ENCODE measurements at places on chromosomes 1 and 21.

- no peak for DNase-seq
Measured at GRCh38 chr1:183239793-183240525, 53.9 kb downstream of the LAMC2 start.

GRCh38 chr1:235942625-235942934 is 75.9 kb upstream of the LYST start:
- DNase-seq = no peak

DNA sequence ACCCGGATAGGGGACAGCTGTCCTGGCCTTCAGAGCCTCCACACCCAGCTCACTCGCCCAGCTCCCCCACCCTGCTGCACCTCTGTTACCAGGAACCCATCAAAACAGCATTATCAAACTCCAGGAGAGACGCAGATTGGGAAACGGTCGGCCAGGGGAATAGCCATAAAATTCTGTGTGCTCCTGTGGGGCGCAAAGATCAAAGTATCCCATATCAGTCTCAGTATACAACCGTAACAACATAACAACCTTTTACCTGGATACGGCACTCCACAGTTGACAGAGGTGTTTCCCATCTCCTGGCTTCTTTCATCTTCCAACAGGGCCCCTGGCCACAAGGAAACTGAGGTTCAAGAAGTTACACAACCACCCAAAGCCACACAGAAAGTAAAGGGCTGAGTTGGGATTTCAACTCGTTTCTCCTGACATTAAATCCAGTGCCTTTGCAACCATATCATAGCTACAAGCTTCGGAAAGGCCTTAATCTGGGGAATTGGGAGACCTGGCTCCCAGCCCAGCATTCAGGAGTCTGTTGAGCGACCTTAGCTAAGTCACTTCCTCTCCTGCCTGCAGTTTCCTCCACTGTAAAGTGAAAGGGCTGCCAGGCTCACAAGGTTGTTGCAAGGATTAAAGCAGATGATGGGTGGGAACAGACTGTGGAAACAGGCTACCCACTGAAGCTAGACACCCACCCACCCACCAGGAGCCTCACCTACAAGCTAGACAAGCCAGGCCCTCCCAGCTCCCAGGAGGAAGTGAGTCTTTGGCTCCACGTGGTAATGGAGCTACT is 8.1 kb upstream of the EPHB2 start:
- DNase-seq = no peak

GRCh38 chr1:36284517-36284916 is 21.7 kb upstream of the SH3D21 start:
- no peak for DNase-seq

DNA sequence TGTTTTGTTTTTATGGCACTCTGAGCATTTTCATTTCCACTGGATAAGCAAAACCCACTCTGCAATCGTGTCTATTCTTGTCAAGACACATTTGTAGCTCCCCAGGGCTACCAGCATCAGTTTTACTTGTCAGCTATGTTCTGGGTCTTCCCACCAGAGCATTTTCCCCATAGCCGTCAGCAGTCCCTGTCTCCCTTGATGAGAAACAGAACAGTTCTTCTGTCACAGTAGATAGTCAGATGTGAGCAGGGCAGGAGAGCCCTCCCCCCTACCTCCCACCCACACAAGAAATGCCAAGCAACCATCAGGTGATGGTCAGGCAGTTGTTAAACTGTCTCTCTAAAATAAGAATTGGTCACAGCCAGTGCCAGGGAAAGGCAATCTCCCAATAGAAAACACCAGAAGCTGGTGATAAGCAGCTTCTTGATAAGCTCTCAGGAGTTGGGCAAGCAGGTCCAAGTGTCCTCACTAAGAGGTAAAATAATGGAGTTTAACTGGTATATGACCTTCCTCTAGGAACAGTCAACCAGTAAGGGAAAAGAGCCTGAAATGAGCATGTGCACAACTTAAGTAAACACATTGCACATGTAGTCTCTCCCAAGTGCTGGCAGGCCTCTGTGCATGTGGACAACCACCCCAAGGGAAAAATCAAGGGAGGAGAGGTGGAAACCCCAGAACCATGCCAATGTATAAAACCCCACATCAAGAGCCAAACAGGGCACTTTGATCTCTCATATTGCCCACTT is 208.2 kb downstream of the S1PR1 start:
- DNase-seq = no peak

GRCh38 chr1:185038813-185039376 is 6.5 kb upstream of the RNF2 start:
- no peak for DNase-seq

DNA sequence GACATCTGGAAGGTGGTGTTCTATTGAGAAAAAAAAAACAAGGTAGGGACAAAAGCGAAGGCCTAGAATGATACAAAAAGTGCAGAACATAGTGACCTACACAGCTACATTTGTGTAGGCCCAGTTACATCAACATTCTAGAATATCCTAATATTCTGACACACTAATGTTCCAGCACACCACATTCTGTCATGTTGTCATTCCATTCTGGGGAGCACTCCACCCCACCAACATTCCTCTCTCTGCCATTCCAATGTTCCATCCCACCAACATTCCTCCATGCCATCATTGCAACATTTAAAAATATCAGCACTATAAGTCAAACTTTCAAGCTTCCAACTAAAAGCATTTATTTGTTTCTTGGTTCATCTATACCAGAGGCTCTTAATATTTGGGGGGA is 28.5 kb downstream of the COA7 start:
- peak; percentile 73 for DNase-seq

DNA sequence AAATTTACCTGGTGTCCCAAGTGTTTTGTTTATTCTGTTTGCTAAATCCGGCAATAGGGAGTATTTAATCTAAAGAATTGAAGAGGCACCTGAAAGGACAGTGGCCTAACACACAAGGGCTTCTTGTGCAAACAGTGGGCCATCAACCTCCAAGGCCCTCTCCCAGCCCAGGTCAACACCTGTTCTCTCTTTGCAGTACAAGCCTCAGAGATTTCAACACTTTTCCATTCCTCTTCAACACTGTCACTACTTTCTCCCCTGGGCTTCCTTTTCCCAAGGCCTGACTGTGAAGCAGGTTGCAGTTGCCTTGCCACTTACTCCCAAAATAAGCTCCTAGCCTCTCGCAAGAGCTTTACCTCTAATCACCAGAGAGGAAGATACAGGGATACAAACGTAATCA is 3.2 kb upstream of the SNAPIN start:
- no peak for DNase-seq

DNA sequence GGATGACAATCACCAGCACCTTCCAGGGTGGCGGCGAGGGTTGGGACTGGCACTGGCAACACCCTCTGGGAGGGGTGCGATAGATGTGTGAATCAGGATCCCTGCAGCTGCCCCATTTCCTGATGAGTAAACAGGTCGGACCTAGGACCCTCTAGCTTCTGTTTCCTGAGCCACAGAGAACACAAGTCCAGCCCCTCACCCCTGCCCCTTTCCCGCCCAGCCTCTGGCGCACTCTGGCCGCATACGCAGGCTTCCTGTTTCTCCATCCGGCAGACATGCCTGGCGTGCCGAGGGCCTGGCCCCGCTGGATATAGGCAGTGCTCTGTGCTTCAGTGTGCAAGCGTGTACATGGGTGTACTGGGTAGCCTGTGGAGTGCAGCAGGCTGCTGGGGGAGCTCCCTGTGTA is 4.6 kb downstream of the PEAR1 start:
- no peak for DNase-seq

DNA sequence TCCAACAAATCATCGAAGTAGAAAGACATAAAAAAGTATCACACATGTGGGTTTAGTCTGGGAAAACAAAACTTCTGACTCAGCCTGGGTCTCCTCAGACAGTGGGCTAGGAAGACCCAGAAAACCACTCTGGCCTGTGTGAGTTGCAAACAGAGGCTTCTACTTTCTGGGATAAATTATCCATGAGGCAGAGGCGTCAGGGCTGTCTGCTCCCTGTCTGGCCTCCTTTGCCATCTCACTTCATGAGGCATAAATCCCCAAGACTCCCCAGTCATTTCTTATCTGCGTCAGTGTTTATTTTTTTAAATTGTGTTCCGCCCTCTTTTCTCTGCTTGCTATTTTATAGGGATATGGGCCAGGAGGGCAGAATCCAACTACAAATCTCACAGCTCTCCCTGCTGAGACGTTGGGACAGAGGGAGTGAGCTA is 80.6 kb upstream of the TRABD2B start:
- no peak for DNase-seq

GRCh38 chr1:188169971-188170370 is 1341.2 kb downstream of the PLA2G4A start:
- no peak for DNase-seq

DNA sequence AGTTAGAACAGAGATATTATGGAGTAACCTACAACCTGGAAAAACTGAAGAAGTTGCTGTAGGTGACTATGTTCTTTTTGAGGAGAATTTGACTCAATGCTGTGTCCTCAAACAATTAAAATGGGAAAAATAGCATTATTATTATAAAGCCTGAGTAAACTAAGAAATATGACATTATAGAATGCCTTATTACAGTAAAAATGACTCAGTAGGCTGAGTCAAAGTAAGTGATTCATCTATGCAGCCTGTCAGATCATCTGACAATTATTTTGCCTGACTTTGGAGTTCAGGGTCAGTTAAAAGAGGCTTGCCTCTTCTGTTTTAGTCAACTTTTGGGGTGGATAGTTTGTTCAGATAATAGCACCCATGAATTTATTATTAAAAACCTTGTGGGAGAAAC is 150.8 kb upstream of the PTGFR start:
- peak; percentile 28 for DNase-seq

DNA sequence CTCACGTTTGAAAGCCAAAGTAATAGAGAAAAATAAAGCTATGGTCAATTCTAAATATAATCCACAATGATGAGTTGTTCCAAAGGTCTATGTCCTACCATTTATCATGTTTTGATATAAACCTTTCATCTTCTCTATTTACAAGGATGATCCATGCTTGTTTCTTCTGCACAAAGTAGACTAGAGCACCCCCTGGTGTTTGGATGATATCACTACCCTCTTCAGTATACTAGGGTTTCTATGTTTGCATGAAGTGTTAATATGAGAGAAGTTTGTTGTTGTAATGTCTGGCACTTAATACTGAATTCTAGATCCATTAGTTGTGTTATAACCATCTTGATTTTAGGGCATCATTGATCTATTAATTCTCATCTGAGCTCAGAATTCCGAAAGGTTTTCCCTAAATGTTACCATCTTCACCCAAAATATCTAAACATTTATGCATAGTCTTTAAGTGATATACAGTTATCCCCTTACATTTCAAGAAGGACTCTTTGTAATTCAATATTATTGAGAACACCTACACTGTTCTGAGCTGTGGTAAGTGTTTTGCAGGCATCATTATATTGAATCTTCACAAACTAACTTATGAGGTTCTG is 21.1 kb downstream of the CLDN8 start:
- DNase-seq = no peak

DNA sequence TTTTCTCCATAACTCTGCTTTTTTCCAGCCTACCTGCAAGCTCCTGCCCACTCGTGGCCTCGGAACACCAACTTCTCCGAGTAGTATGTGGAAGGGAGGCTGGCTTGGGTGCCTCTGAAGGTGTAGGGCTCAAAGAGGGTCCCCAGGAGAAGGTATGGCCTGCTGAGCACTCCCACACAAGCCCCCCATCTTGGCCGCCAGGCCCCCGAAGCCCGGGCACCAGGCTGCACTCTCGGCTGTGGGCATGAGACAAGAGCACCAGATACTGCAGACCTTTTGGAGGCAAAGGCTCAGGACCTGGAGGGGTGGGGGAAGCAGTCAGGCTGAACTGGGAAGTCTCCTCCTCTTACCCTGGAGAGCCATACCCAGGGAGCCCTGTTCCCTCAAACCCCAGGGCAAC is 1.7 kb downstream of the ZNF692 start:
- DNase-seq = no peak

DNA sequence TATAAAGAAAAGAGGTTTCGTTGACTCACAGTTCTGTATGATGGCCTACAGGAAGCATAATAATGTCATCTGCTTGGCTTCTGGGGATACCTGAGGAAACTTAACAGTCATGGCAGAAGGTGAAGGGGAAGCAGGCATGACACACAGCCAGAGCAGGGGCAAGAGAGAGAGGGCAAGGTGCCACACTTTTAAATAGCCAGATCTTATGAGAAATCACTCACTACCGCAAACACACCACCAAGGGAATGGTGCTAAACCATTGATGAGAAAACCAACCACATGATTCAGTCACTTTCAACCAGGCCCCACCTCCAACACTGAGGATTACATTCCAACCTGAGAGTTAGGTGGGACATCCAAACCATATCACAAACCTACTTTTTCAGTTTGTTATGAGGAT is 245.9 kb upstream of the SGIP1 start:
- no peak for DNase-seq

DNA sequence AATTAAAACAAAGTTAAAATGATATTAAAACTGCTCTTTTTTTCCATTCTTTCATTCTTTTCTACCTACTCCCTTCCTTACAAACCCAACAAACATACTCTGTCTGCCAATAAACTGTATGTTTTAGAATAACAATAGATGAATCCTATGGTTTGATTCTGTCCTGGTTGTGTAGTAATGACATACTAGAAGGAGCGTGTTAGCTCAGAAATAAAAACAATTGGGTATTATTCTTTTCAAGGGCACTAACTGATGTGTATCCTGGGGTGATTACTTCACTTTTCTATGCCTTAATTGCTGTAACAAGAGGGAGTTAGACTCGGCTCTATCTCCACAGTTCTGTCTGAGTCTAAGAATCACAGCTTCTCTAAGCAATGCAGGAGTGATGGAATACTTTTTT is 194.4 kb downstream of the GIPC2 start:
- no peak for DNase-seq

- no peak for DNase-seq
Measured at GRCh38 chr1:119822406-119822805, 11.1 kb upstream of the REG4 start.

DNA sequence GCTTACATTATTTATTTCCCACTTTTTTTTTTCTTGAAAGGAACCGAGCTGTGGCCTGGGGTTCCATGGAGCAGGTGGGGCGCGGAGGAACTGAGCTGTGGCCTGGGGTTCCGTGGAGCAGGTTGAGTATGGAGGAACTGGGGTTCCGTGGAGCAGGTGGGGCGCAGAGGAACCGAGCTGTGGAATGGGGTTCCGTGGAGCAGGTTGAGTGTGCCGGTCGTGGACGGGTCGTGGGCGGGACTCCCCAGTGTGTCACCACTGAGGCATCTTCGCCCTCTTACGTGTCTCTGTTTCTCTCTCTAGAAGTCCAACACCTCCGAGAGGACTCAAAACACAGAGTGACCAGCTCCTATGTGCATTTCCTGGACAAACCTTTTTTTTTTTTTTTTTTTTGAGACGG is 1.2 kb upstream of the SCNN1D start:
- DNase-seq = no peak

DNA sequence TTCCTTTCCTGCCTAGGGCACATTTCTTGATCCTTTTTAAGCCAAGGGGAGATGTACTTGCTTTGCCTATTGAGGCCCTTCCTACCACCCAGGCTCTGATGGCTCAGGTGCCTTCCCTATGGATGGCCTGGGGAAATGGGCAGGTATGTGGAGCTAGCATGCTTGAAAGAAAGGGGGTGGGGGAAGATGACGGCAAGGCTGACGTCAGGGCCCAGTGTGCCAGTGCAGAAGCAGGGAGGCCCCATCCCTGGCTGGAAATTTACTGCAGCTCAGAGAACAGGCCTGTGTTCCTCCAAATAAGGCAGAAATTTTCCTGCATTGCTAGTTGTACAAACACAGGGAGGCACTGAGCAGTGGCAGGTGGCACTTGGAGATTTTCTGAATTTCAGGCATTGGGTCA is 453.2 kb upstream of the VAMP3 start:
- no peak for DNase-seq

GRCh38 chr1:38120552-38121230 is 74.1 kb upstream of the POU3F1 start:
- no peak for DNase-seq

All from AG08396 (cell line).